ENCODE measurements at places on chromosomes 7 and 10.

DNA sequence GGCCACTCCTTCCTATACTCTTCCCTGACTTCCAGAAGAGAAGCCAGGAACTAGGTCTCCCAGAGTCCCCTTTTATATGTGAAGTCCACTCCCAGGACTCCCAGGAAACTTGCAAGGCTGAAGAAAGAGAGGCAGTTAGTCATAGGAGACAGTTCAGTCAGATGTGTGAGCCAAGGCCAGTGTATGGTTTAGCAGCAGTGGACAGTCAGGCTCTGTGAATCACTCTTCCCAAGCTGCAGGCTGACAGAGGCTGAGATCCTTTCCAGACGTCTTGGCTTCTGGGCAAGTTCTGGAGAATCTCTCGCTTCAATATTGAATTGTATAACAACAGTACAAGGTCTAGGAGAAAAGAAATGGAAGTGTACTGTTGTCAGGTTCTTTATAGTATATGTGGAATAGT lies 26.9 kb downstream of the BLVRA start:
- peak; percentile 12 for DNase-seq

DNA sequence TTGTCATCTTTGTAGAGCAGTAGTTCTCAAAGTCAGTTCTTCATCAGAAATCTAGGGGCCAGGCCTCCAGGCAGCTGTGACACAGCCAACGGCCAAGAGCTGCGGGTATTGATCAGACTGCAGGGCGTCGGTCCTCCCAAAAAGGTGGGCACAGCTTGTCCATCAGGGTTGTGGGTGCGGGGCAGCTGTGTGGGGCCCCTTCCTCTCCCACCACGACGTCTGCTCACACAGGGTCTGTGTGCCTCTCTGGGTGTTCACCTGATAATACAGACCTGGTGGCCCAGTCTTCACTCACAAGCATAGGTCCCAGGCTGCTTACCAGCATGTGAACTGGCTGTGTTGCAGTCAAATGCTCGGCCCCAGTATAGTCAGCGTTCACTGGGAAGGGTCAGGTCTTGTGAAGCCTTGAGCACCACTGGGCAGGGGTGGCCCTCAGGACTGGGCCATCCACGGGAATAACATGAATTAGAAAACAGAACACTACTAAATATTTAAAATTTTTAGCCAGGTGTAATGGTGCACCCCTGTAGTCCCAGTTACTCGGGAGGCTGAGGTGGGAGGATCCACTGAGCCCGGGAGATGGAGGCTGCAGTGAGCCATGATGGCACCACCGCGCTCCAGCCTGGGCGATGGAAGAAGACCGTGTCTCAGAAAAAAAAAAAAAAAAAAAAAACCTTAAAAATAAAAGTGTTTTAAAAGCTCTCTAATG lies 102.8 kb upstream of the DIP2C start:
- DNase-seq: no peak

- DNase-seq: no peak
Measured at GRCh38 chr10:106931159-106931852, 233.2 kb downstream of the SORCS1 start.

- peak; percentile 31 for DNase-seq
Measured at GRCh38 chr10:61752111-61753011, 89.6 kb downstream of the CABCOCO1 start.

DNA sequence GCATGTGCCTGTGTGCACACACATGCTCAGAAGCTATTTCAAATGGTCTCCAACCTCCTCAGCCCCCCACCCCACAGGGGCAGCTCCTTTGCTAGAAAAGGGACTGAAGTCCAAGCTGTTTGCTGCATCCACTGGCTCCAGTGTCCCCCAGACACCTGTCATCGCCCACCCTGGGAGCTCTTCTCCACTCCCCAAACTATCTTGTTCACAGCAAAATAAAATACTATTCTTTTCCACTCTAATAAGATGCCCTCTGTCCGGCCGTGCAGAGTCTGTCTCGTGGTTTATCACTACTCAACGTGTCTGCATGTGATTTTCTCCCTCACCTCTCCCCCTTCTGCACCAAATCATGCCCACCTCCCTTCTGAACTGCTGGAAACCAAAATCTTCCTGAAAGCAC lies 25.6 kb downstream of the HIPK2 start:
- no peak for DNase-seq

DNA sequence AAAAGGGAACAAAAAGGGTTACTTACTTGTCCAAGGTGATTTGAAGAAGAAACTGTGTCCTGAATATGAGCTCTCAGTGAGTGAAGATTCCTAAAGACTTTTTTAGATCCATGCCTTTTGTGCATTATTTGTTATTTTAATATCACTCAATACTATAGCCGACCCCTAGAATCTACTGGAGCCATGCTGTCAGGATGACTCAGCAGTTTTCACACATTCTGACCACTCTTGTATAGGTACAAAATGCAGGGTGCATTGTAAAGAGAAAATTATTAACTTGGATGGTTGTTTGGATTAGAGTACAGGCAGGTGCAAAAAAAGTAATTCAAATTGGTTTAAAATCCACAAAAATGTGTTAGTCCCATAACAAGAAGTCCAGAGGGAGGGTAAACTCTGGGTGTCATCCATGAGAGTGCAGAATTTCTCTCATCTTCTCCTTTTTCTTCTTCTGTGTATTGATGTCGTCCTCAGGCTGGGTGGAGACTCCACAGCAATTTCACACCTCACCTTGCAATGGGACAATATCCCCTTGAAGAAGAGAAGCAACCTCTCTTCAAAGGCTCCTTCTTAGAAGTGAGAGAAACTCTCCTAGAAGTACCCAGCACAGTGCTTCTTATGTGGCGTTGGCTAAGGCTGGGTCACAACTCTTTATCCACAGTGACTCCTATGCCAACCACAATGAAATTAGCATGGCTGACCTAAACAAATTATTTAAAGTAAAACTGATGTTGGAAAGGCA lies 75.6 kb downstream of the AKR1C4 start:
- no peak for DNase-seq

GRCh38 chr10:112375721-112376395 lies 1.9 kb downstream of the ACSL5 start:
- peak; percentile 46 for DNase-seq

DNA sequence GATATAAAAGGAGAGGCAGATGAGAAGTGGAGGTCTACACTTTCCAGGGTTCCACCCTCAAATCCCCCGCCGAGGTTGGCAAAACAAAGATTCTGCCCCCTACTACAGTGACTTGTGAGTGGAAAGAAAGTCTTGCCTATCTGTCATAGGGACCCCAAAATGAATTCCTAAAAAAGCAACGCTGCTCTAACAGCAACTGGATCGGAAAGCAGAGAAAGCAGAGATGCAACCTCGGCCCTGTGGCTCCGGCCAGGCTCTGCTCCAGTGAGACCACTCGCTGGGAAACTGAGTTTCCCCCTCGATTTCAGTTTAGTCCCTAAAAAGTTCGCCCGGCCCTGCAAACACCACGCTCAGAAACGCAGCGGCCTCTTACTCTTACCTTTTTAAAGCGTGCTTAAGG lies 297.9 kb upstream of the NFE2L3 start:
- no peak for DNase-seq

DNA sequence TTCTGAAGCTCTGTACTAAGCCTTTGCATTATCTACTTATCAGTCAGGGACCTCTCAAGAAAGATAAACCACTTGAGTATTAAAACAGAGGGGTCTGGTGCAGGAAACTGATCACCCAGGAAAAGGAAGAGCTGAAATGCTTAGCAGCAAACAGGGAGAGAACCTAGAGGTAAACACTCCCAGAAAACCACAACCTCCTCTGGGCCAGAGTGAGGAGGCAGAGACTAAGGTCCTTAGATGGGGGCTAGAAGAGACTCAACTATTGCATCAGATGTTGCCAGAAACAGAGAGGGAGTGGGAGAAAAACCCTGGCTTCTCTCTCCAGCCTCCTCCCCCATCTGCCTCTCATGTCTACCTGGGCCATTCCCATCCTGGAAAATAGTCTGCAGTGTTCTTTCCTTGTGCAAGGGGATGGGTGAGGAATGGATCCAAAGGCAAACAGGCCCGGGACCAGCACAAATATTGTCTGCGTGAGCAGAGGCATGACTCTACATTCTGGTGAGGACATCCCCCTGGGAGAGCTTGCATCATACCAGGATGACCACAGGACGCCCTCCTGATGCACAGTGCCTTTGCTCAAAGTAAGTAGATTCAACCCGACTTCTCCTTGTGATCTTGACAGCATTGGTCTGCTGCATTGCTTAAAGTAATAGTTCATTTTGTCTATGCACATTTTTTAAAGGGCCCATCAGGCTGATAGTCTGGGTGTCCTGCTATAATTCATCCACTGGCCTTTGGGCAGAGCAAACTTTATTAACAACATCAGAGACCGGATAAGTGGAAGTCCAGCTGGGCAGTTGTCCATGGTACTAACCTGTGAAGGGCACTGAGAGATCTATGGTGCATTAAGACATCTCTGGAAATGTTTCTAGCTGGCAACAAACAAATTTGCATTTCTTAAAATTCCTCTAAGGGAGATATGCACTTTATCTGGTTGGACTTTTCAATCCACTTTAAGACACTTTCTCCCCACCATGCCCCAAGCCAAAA lies 22.4 kb upstream of the ODAD2 start:
- no peak for DNase-seq

- no peak for DNase-seq
Measured at GRCh38 chr7:44097064-44097932, 6.8 kb upstream of the AEBP1 start.

DNA sequence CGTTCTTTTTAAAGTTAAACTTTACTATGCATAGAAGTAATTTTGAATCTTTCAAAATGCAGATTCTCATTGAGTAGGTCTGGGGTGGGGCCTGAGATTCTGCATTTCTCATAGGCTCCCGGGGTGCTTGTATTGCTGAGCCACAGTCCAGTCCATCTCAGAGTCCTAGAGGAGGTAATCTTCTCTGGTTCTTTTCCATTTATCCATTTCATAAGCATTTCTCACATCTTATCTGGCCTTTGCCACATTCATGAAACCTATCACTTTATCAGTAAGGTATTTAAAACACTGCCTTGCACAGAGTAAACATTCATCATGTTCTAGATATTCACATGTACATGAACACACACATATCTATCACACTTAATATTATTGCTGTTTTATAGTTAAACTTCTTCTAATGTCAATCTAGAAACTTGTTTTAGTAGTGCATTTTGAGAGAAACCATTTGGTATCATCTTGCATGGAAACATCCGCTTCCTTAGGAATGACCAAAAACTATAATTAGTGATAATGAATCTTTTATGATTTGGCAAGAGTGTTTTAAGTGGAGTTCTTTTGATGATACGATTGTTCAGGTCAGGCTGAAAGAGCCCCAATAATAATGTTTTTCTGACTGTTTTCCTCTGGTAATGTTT lies 12.0 kb downstream of the GNAI1 start:
- no peak for DNase-seq

GRCh38 chr7:19587291-19587690 lies 121.5 kb downstream of the POLR1F start:
- DNase-seq: no peak

GRCh38 chr10:117534321-117535297 lies 7.9 kb upstream of the EMX2 start:
- DNase-seq: no peak

GRCh38 chr7:19202599-19202998 lies 57.4 kb upstream of the FERD3L start:
- DNase-seq: no peak

GRCh38 chr7:132944774-132945173 lies 137.1 kb downstream of the CHCHD3 start:
- no peak for DNase-seq

GRCh38 chr7:86706406-86706805 lies 62.7 kb downstream of the GRM3 start:
- DNase-seq: no peak

DNA sequence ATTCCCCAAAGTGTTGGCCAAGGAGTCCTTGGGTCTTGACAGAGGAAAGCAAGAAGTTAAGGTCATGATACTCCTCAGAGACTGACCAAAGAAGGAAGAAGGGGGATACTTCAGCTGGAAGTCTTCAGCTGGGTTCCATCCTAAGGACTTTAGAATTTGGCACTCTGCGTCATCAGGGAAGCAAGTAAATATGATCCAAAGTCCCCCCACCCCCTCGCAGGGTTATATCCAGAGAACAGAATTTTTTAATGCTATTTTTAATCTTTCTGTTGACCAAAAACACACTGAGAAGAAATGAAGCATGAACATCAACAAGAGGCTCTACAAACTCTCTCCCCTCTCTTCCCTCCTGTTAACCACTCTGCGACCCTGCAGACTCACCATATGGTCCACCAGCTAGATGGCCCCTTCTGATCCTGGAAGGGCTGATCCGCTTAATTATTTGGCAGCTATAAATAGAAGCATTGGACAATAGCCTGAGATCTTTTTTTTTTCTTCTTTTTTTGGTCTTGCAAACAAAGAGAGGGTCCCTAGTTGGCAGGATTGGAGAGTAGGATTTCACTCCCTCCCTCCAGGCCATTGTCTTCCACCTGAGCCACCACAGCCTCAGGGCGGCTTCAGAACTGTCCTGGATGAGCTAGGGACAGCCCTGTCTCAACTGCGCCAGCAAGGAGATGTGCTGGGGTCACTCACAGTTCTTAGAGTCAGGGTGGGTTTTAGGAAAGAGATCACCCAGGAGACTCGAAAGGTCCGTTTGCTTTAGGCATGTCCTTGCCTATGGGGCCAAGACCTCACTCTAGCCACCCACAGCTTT lies 196.0 kb downstream of the KCNMA1 start:
- no peak for DNase-seq

GRCh38 chr7:155824227-155824886 lies 12.1 kb upstream of the SHH start:
- no peak for DNase-seq

- no peak for DNase-seq
Measured at GRCh38 chr10:110378006-110378405, 73.3 kb upstream of the SMNDC1 start.

DNA sequence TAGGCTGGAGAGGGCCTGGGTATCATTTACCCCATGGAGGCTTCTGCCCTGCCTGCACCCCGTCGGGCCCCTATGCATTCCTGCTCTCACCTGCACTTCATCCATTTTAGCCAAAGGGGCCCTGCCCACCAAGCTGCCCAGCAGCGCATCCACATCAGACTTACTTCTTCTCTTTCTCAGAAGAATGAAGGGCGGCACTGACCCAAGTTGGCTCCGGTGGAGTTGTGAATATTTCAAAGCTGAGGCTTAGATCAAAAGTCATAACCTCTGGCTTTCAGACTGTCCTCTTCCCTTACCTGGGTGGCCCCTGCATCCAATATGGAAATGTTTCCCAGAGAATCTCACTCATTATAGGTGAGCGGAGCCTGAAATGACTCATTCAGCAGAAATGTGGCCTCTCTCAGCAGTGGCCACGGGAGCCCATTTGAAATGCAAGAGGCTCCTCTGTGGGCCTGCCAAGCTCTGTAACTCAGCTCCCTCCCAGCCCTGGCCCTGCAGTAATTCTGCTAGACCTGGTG lies 117.6 kb upstream of the TCF7L2 start:
- no peak for DNase-seq

- no peak for DNase-seq
Measured at GRCh38 chr7:131723926-131724325, 167.5 kb upstream of the PODXL start.

All from PC-9 (cell line).